ENCODE measurements at places on chromosomes 12 and 14. TPM values are rescaled to one million over a fixed set of nuclear protein-coding genes. Genes with fewer than 3 reads are reported as not detected.

DNA sequence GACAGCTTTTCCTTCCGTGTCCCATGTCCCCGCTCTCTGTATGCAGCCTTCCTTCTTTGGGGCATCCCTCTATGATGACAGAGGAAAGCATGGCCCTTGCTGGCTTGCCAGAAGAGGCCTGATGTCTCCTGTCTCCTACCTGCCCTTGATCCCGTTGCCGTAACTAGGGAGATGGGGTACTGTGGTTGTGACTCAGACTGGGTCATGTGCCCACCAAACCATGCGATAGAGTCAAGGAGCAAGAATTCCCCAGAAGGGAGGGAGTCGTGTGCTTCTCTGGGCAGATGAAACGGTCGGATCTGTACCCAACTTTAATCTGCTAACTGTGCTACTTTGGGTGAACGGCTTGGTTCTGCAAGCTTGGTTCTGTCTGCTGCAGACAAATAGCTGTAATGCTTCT is 99.1 kb upstream of the DYNC1H1 start:
- DNase-seq: no peak
- H3K4me3 ChIP-seq: no peak overlapping the region
- no peak overlapping the region for H3K27ac ChIP-seq
- H3K36me3 ChIP-seq: peaks cover 33% of the 10 kb centered on the region

- no peak overlapping the region for H3K27ac ChIP-seq
- no peak for DNase-seq
These were observed 3.9 kb downstream of the KRT2 start for GRCh38 chr12:52648012-52648550.

- H3K4me1 ChIP-seq: peaks cover 7% of the 10 kb centered on the region
- peak overlapping the region; percentile 42 for H3K4me3 ChIP-seq
- H3K27me3 ChIP-seq: peaks cover 50% of the 10 kb centered on the region
- H3K27ac ChIP-seq: no peak overlapping the region
- H3K36me3 ChIP-seq: no peaks in the 10 kb centered on the region
- no peak for DNase-seq
These were observed 26.3 kb downstream of the ITGA7 start for GRCh38 chr12:55681142-55682077.

DNA sequence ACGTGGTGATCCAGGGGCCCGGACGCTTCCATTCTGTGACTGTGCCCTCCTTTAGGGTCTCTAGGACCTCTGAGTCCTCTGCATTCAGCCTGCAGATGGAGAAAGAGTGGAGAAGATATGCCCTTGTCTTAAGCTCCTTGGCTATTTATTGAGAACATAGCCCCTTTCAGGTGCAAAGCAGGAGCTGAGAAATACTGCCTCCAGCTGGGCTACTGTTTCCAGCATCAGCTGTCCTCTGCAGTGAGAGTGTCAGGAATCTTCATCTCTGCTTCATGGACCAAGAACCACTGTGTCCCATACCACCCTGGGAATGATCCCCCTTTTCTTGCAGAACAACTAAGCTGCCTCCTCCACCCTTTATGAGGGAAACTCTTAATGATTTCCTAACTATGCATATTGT is 47.8 kb upstream of the CEP83 start:
- no peaks in the 10 kb centered on the region for H3K36me3 ChIP-seq
- no peak overlapping the region for H3K4me3 ChIP-seq
- H3K27ac ChIP-seq: no peak overlapping the region
- H3K27me3 ChIP-seq: peaks cover 31% of the 10 kb centered on the region

DNA sequence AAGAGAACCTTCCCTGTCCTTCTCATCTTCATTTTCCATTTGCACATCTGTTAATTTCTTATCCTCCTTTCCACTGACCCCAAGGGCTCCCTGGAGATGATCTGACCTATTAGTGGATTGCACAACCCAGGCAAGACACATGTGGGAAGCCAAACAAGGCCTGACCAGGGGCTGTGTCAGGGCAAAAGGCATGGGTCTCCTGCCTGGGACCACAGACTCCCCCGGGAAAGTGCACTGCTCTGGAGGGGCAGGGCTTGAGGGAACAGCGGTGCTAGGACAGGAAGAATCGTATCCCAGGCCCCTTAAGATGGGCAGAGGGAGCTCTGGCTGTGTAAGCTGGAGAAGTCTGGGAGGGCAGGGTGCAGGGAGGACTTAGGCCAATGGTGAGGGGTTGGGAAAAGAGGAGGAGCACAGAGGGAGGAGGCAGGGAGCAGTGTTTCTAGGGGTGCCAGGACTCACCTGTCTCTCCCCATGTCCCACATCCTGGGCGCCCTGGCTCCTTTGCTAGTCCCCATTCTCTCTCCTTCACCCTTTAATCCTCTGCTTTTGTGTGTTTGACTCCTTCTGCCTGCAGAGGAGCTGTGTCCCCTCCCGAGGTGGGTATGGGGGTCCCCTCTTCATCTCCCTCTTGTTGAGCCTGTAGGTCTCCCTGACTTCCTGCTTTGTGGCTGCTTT is 25.3 kb downstream of the PLEKHG3 start:
- no peak overlapping the region for H3K4me3 ChIP-seq
- peaks cover 25% of the 10 kb centered on the region for H3K4me1 ChIP-seq

DNA sequence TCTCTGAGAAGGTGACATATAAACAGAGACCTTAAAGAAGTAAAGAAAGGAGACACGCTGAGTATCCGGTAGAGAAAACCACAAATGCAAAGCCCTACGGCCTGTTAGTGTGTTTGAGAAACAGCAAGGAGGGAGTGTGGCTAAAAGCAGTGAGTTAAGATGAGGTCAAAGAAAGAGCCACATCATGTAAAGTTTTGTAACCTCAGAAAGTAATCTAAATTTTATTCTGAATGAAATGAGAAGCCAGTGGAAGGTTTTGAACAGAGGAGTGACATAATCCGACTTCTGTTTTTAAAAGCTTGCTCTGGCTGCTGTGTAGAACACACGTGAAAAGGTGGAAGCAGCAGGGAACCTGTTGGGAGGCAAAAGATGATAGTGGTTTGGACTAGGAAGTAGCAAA is 32.6 kb downstream of the PPP2R5E start:
- DNase-seq: no peak
- no peak overlapping the region for H3K4me3 ChIP-seq
- H3K27ac ChIP-seq: no peak overlapping the region

GRCh38 chr14:77961847-77962580 is 162.1 kb downstream of the ADCK1 start:
- peaks cover 5% of the 10 kb centered on the region for H3K4me1 ChIP-seq
- no peak overlapping the region for H3K4me3 ChIP-seq
- DNase-seq: no peak
- no peaks in the 10 kb centered on the region for H3K36me3 ChIP-seq
- H3K27me3 ChIP-seq: peaks cover 23% of the 10 kb centered on the region

EGLN3 gene
- 9.6 TPM for total RNA-seq

DPF3 gene
- total RNA-seq: 1.3 TPM

OR4K13 gene
- not detected for total RNA-seq

HOXC4 gene
- 69.4 TPM for total RNA-seq

DNA sequence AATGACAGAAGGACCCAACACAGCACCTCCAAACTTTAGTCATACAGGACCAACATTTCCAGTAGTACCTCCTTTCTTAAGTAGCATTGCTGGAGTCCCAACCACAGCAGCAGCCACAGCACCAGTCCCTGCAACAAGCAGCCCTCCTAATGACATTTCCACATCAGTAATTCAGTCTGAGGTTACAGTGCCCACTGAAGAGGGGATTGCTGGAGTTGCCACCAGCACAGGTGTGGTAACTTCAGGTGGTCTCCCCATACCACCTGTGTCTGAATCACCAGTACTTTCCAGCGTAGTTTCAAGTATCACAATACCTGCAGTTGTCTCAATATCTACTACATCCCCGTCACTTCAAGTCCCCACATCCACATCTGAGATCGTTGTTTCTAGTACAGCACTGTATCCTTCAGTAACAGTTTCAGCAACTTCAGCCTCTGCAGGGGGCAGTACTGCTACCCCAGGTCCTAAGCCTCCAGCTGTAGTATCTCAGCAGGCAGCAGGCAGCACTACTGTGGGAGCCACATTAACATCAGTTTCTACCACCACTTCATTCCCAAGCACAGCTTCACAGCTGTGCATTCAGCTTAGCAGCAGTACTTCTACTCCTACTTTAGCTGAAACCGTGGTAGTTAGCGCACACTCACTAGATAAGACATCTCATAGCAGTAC is 64.6 kb downstream of the RAD52 start:
- no peaks in the 10 kb centered on the region for H3K4me1 ChIP-seq
- no peak overlapping the region for H3K27ac ChIP-seq
- peaks cover 49% of the 10 kb centered on the region for H3K36me3 ChIP-seq
- no peak for DNase-seq
- no peak overlapping the region for H3K4me3 ChIP-seq
- H3K27me3 ChIP-seq: no peaks in the 10 kb centered on the region

FIGNL2 gene
- 4.8 TPM for total RNA-seq

GRCh38 chr14:30069536-30069935 is 141.9 kb upstream of the PRKD1 start:
- no peaks in the 10 kb centered on the region for H3K36me3 ChIP-seq

DNA sequence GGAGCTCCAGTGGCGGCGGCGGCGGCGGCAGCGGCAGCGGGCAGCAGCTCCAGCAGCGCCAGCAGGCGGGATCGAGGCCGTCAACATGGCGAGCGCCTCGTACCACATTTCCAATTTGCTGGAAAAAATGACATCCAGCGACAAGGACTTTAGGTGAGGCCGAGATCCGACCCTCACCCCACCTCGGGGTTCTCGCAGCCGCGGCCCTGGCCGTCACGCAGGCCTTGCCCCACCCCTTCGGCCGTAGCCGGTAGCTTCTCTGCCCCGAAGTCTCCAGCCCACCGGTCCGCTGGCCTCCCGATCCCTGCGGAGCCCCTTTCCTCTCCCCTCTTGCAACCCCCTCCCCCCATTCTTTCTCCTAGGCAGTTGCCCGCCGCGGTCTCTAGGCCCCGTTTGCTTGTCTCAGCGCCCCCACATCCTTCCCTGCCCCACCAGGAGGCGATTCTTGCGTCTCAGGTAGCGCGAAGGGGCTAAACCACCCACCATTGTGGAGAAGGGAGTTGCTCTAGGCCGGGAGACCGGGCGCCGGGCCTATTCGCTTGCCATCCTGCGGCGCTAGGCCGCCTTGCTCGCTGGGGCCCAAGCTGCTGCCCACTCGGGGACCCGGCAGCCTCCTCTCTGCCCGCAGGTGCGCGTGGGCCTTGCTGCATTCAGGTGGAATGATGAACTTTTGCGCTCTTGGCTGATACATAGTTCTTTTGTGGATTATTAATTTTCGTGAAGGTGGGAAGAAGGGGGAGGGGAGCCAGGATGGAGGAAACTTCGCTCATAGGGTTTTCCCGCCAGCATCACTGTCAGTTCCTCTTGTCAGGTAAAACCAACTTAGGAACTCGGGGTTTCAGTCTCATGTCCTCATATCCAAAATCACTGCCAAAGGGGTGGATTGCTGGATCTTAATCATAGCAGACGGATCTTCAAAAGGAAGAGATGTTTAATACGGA is 745 bp downstream of the CAND1 start:
- H3K27ac ChIP-seq: peak overlapping the region; percentile 99
- DNase-seq: peak; percentile 66
- H3K27me3 ChIP-seq: no peaks in the 10 kb centered on the region

- no peaks in the 10 kb centered on the region for H3K36me3 ChIP-seq
- peaks cover 1% of the 10 kb centered on the region for H3K27me3 ChIP-seq
- H3K4me1 ChIP-seq: no peaks in the 10 kb centered on the region
These were observed 1598.0 kb upstream of the TMEM132C start for GRCh38 chr12:126668961-126669360.

PTCSC3 gene
- total RNA-seq: not detected

PLXNC1 gene
- total RNA-seq: 3.0 TPM

DNA sequence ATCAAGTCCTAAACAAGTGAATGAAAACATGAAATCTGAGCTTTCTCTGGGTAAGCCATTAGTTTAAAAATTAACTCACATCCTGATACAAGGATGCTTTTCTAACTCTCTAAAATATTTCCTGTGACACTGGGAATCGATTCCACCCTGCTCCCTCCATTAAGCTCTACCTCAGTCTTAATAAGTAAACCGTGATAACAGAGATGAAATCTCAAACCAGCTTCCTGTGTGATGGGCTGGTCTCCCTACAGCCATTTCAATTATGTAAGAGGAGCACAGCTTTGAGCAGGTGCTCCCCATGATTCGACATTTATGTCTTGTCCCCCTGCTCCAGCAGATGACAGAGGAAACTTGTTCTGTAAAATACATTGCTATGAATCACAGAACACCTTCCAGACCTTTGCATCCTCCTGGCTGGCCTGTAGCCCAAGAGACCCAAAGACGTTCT is 59.0 kb downstream of the GAS2L3 start:
- no peaks in the 10 kb centered on the region for H3K36me3 ChIP-seq
- H3K4me1 ChIP-seq: no peaks in the 10 kb centered on the region
- DNase-seq: no peak
- no peaks in the 10 kb centered on the region for H3K27me3 ChIP-seq

- H3K36me3 ChIP-seq: peaks cover 12% of the 10 kb centered on the region
- H3K4me1 ChIP-seq: peaks cover 9% of the 10 kb centered on the region
- no peak for DNase-seq
- no peak overlapping the region for H3K4me3 ChIP-seq
- no peaks in the 10 kb centered on the region for H3K27me3 ChIP-seq
- no peak overlapping the region for H3K27ac ChIP-seq
These were observed 659.6 kb upstream of the TBX3 start for GRCh38 chr12:115343601-115344000.

GRCh38 chr12:89597770-89598169 is 71.9 kb upstream of the POC1B start:
- H3K27ac ChIP-seq: no peak overlapping the region
- H3K4me3 ChIP-seq: no peak overlapping the region
- H3K27me3 ChIP-seq: no peaks in the 10 kb centered on the region
- no peak for DNase-seq
- H3K36me3 ChIP-seq: peaks cover 27% of the 10 kb centered on the region
- peaks cover 14% of the 10 kb centered on the region for H3K4me1 ChIP-seq

ACSM4 gene
- not detected for total RNA-seq

DNA sequence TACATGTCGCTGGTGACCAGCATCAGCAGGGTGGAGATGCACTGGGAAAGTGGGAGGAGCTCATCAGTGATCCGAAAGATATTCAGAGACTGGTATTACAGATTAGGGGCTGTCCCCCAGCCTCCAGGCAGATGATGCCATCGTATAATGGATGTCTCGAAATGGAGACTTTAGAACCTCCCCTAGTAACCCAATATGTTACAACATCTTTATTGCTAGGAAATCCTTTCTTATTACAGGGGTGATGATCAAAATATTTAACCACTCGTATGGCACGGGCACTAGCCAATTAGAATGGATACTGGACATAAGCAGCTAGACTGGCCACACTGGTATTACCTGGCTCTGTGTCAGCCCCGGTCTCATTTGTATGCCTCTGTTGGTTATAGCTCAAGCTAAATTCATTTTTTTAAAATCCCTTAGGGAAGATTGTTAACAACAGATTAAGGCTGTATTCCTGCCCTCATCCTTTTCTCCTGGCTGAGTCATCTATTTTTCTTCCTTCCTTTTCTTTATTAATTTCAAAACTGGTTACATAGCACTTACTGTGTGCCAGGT is 10.8 kb upstream of the CEBPE start:
- H3K4me3 ChIP-seq: no peak overlapping the region
- no peaks in the 10 kb centered on the region for H3K4me1 ChIP-seq
- no peak overlapping the region for H3K27ac ChIP-seq
- H3K27me3 ChIP-seq: no peaks in the 10 kb centered on the region
- peaks cover 26% of the 10 kb centered on the region for H3K36me3 ChIP-seq
- DNase-seq: no peak

DNA sequence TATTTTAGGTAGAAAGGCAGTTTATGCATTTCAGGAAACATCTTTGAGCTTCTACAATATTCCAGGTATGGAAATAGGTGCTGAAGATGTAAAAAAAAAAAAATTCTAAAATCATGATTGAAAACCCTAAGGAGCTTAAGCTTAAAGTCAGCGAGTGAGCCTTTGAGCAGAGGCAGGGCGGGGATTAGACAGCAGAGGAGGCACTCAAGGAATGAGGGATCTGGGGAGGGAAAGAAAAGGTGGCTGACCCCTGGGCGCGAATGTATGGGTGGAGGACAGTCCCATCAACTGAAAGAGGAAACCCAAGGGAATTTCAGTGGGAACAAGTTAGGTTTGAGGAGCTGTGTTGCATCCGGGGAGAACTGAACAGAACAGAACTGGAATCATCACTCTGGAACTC is 6.4 kb upstream of the PTMS start:
- H3K27me3 ChIP-seq: no peaks in the 10 kb centered on the region
- DNase-seq: no peak

ZNF268 gene
- 30.3 TPM for total RNA-seq

Measured in mesothelial cell of epicardium (in vitro differentiated cells).